AG09319 (cell line): ENCODE measurements at places on chromosomes 16 and 17.

- no peak for DNase-seq
Observed at GRCh38 chr16:50161950-50162349, 8.8 kb downstream of the TENT4B start.

- DNase-seq, result peak; percentile 45
Observed at GRCh38 chr17:78497115-78497540, 80.1 kb downstream of the DNAH17 start.

DNA sequence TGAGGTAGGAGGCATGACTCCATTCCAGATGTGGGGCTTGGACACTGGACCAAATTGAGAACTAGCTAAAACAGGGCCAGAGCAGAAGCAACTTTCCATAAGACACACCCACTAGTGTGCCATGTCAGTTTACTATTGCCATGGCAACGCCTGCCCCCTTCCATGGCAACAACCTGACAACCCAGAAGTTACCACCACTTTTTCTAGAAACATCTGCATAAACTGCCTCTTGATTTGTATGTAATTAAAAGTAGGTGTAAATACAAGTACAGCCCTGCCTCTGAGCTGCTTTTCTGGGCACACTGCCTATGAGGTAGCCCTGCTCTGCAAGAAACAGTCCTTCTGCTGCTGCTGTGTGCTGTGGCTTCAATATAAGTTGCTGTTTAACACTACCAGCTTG, 19.5 kb upstream of the SCNN1B start:
- no peak for DNase-seq

DNA sequence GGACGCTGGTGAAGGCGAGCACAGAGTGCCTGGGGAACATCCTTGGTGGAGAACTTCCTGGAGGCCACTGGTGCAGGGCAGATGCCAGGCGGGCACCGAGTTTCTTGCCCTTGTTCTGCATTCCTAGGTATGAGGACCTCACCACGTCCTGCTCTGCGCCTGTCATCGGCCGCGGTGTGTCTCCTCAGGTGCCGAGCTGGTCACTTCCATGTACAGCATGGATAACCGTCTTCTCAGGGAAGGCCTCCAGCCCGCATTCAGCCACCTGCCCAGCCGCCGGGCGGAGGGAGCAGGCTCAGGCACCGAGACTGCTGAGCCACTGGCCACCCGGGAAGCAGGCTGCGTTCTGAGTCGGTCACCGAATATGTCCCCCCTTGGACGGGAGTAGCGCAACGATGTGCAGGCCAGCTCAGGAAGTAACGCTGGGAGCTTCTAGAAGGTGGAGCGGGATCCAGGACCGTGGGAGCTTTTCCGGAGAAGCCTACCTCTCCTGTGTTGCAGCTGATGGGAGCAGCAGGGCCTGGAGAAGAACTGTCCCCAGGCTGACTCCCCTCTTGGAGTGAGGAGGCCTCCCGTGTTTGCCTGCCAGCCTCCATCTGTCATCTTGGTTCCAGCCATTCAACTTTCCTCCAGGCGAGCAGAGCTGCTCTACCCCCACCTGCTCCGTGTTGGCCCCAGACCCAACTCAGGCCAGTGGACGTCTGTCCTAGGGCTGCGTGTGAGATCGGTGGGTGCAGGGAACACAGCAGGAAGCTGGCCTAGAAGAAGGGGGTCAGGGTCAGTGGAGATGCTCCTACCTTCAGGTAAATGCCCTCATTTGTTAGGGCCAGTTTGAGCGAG, 2.1 kb upstream of the BAIAP2 start:
- DNase-seq, result no peak

DNA sequence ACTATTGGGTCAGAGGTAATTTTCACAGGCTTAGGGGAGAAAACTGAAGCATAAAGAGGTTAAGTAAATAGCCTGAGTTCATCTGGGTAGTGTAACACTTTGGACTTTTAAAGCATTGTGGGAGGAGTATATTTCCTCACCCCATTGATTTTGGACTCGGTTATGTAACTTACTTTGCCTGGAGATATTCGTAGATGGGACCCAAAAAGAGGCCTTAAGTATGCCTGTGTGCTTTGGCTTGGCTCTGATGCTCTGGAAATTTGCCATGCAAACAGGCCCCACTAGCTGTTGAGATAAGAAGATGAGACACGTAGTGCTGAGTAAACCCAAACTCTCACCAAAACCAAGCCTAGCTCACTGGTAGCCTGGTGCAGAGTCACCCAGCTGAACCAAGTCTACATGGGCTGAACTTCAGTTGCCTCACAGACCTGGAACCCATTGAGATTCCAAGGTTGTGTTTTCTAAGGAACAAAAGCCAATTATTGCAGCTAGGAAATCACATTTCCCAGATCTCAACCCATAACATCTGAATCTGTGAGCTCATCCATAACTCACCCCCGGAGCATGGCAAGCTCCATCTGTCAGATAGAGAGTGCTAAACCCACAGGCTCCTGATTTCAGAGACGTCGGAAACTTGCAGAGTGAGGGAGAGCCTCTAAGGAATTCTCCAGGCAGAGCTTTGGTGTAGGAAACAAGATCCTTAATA, 536.0 kb upstream of the C16orf82 start:
- DNase-seq, result no peak

DNA sequence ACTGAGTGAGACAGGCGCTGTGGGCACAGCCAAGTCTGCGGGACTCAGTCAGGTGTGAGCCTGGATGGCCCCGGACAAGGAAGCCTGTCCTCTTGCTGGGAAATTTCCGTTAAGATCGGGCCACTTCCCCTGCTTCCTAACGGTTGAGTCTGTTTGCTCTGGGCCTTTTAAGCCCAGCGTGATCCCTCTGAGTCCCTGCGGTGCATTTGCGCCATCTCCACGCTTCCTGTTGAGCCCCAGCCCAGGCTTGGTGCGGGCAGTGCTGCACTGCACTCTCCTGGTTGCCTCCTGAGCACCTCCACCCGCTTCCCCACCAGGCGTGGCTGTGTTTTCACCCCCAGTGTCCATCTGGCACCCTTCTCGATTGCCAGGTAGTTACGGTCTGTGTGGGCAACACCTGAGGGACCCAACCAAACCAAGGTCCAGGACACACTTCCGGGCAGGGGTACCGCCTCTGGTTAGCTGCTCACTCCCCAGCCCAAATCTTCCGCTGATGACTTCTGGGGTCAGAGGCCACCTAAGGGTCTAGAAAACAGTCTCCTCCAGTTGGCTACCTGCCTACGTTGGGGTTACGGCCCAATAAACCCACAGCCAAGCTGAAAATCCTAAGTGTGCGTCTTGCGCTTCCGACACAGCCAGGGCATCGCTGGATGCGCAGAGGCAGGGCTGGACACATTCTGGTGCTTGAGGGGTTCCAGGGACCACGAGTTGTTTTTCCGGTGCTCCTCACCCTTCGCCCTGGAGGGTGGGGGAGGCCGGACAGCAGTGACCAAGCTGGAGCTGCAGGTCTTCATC, 1.4 kb upstream of the SLC25A10 start:
- no peak for DNase-seq

DNA sequence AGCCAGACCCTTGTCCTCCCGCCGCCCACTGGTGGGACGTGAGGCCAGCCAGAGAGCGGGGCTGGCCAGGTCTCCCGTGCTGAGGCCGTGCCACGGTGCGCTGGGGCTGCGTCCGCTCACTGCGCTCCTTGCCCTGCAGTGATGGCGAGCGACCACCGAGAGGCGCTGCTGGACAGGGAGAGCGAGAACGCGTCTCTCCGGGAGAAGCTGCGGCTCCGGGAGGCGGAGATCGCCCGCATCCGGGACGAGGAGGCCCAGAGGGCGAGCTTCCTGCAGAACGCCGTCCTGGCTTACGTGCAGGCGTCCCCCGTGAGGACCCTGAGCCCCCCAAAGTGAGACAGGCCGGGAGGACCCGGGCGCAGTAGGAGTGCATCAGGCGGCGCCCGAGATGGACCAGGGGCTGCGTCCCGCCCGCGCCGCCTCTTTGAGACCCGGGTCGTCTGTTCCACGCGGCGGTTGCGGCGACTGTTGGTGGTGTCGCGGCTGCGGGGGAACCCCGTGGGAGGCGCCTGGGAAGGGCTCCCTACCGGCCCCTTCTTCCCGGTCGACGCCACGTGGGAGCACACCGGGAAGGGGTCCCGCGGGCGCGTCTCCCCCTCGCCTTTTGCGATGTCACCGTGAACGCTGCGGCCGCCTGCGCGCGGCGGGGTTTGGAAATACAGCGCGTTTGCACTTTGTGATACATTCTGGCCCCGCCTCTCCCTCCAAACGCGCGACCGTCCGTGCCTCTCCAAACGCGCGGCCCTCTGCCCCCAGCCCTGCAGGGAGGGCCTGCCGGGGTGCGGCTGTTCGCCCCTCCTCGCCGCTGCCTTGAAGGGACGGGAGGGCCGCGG, 792 bp upstream of the RAC3 start:
- peak; percentile 51 for DNase-seq

GRCh38 chr16:2702871-2703745, 16.9 kb downstream of the PRSS27 start:
- no peak for DNase-seq

- no peak for DNase-seq
Observed at GRCh38 chr16:81618187-81618586, 160.9 kb upstream of the PLCG2 start.

DNA sequence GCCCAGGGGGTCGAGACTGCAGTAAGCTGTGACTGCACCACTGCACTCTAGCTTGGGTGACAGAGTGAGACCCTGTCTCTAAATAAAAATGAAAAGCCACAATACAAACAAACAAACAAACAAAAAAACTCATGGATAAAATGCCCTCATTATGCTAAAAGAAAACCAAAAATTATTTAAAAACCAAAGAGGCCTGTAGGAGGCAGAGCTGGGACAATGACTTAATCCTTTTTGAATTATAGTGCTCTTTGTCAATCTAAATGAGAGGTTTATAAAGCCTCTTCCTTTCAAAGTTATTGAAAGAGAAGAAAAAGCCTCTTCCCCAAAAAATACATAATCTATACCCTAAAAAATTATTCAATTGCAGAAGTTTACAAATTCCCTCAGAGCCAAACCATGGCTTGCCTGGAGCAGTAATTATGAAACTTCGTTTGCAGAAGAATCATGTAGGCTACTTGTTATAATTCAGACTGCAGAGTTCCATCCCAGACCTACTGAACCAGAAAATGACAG, 18.5 kb downstream of the CRLF3 start:
- no peak for DNase-seq

DNA sequence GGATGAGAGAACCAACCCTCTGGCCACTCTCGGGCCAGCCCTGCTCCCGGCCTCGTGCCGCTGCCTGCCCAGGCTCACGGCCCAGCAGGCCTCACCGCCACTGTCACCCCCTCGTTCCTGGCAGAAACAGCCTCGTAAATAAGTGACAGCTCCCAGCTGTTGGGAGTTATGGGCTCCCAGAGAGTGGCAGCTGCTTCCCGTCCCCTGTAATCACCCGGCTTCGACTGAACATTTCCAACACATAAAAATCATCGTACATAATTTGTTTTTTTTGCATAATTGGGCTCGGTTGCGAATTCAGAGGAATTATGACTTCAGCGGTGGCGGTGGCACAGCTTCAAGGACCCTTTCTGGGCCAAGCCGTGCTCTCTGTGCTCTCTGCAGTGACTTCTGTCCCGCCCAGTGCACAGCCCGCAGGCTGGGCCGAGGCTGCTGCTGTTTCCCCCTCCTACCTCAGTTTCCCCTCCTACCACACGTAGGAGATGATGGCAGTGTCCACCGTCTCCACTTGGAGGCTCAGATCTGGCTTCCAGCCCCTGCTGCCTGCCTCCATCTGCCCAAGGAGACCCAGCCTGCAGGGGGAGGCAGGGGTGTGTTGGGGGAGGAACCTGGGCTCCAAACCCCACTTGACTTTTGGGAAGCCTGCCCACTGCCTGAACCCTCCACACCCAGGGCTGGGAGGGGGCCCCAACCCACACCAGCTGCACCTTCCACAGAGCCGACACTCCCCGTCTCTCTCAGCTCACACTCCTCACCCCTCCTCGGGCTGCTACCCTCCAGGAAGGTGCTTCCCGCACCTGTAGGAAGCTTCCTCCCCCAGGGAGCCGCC, 84.9 kb downstream of the RTN4RL1 start:
- DNase-seq, result no peak

DNA sequence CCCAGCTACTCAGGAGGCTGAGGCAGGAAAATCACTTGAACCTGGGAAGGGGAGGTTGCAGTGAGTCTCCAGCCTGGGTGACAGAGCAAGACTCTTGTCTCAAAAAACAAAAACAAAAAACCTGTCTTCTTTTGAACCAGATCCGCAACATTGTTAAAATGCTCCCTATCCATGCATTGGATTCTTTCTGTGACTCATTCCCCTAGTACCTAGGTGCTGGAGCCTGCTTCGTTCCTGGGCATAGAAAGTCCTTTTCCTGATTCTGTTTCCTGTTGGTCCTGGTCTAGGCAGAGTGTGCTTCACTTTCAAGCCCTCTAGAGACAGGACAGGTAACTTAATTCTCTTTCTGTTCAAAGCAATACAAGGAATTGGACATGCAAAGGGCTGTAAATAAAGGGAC, 5.2 kb downstream of the EPN2 start:
- DNase-seq, result no peak

DNA sequence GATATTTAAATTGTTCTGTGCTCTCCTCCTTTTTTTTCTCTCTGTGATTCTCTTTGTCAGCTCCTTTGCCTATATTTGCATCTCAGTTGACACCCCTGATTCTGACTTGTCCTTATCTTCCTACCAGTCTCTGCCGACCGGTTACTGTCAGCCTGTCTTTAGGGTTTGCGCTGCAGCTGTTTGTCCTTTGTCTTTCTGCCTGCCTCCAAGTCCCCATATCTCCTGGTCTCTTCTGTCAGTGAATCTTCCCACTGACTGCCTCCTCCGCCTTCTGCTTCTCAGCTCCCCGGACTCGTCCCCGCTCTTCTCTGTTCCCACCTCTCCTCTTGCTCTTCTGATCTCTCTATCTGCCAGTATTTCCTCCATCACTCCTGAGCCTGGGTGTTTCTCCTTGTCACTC, 5.2 kb downstream of the TLCD2 start:
- no peak for DNase-seq

DNA sequence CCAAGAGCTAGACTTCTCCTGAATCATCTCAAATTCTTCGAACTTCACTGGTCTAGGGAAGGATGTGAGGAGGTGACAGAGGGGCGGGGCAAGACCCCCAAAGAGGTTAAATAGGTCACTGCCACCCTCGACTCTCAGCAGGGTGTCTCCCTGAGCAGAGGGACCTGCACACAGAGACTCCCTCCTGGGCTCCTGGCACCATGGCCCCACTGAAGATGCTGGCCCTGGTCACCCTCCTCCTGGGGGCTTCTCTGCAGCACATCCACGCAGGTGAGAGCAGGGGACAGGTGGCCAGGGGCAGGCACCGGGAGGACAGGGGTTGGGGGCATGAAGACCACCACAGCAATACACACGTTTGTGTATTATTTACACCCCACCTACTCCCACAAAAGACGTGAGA, 9.2 kb downstream of the CCL17 start:
- DNase-seq, result no peak

DNA sequence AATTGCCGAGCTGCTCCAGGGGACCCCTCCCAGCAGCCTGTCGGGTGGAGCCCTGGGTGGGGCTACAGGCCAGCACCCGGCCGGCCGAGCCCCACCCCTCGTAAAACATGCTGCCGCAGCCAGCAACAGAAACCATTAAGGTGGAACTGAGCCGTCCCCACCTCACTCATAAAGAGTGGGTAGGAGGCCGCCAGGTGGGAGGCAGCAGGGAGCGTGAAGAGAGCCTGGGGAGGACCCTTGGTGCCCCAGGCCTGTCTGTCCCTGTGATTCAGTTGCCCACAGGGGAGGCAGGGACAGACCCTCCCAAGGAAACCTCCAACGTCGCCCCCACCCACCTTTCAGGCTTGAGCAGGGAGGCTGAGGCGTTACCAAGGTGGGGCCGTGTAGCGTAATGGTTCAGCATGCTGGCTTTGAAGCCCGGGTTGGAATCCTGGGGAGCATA, 8.4 kb downstream of the FOXN1 start:
- no peak for DNase-seq

GRCh38 chr16:28556914-28557320, 3.2 kb downstream of the SGF29 start:
- no peak for DNase-seq
